Left renal pelvis (tissue), 4 donors: ENCODE measurements at places on chromosomes 4 and X.
A peak's percentile ranks its signal among the peaks of the same experiment; 100 is the strongest.

DNA sequence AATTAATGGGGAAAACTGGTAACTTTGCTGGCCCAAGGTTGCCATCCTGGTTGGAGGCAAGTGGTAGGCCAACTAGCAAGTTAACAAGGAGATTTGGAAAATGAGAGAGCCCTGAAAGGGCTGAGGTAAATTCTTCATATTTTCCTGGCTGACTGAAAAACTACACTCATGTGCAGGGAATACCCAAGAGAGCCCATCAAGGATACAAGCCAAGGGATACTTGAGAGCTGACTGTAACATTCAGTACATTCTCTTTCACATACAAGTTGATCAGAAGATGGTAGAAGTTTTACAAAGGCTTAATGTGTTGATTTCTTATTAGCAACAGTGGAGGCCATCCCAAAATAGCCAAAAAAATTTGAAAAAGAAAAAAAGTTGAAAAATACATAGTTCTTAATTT, 33.3 kb downstream of the IL2 start:
- DNase-seq: no peak

DNA sequence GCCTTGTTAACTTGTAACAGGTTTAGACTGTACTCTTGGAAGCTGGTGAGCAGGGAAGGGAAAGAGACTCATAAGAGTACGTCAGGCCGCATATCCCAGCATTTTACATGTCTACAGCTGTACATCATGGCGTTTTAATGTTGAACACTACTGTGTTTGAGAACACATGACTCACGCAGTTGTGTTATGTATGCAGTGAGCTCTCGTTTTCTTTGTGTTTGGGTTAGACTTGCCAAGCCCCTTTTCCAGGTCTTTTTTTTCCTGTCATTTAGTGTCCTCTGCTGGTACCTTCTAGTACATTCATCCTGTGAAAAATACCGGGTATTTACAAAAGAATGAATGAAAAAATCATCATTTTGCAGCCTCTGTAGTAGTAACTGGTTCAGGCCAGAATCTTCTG, 35.3 kb downstream of the SMS start:
- DNase-seq: no peak

- no peak for DNase-seq
These were observed 12.4 kb upstream of the TRIM2 start for GRCh38 chr4:153191795-153192363.

DNA sequence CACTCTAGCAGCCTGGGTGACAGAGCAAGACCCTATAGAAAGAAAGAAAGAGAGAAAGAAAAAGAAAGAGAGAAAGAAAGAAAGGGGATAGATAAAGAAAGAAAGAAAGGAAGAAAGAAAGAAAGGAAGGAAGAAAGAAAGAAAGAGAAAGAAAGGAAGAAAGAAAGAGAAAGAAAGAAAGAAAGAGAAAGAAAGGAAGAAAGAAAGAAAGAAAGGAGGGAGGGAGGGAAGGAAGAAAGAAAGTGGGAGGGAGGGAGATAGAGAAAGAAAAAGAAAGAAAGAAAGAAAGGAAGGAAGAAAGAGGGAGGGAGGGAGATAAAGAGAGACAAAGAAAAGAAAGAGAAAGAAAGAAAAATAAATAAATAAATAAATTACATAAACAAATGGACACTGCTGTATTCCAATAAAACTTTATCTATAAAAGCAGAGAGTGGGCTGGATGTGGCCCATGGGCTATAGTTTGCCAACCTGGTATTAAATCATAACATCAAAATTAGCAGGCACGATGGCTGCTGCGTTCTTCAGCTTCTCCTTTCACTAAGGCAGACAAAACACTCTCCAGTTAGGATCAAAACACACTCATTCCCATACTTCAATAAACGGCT, 165.0 kb downstream of the ZNF674 start:
- no peak for DNase-seq

GRCh38 chr4:6782147-6782845, at the start of gene KIAA0232:
Gene KIAA0232, plus strand, starts transcription at chr4:6782727. Its CDS starts 41,727 bp downstream, at chr4:6824454.
- peak; percentile 85 for DNase-seq

DNA sequence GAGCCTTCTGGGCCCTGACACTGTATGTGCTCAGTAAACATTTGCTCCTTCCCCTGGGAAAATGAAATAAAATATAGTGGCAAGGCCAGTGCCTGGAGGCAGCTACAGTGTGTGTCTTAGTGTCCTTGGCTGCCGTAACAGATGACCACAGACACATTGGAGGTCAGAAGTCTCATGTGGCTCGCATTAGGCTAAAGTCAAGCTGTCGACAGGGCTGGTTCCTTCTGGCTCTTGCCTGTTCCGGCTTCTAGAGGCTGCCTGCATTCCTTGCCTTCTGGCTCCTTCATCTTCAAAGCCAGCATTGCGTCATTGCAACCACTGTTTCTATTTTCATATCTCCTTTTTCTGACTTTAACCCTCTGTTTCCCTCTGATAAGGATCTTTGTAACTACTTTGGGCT, 83.6 kb upstream of the STX18 start:
- DNase-seq: no peak

DNA sequence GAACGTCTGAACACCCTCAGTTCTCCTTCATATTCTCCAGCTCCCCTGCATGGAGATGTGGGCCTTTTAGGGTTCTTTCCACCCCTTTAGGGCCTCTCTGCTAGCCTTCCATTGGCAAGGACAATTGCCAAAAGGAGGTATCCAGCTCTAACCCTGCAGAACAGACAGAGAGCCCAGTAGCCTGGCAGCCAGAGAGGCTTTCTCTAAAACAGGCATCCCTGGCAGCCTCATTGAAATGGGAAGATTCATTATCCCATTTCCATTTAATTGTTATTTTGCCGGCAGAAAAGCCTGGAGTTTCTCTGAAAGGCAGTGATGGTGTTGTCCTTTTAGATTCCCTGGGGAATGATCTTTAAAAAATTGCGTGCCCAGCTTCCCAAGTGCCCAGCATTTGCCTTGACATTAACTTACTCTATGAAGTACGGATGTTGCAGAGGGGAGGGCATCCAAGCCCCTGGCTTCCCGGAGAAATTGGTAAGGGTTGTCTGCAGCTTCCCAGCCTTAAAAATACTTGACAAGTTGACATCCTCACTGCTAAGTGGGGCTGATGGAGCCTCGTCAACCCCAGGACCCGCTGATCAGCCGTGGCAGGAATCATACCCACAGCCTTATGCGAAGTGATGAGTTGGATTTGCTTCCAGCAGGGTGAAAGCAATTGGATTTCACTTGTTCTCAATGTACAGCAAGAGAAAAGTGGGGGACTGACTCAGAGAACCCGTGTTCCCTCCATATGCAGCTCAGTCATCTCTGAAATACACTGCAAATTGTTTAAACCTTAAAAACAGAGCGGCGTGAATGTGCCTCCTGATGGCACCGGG, 244.1 kb downstream of the CRLF2 start:
- no peak for DNase-seq

DNA sequence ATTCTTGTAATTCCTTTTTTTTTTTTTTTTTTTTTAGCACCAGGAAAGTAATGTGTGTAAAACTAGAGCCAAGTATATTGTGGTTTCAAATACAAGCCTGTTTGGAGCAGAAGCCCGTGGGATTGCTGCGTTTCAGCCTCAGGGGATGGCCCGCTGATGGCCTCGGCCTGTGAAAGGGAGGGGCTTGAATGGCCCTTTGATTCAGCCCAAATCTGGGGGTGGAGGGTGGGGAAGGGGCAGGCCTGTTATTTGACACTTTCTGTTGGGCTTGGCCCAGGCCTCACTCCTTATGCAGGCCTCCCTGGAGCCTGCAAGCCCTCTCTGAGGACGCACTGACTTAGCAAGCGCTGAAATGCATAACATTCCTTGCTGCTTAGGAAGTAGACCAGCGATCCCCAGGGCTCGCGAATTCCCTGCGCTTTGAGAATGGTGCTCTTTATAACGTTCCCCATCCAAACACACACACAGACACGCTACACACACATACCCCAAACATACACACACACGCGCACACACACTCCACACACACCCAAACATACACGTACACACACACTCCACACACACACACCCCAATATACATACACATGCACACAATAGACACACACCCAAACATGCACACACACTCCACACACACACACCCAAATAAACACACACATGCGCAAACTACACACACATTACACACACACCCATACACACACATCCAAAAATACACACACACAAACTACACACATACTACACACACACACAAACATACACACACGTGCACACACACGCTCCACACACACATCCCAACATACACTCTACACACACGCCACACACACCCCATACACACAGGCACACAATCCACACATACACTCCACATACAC, 29.6 kb downstream of the TLR10 start:
- peak; percentile 86 for DNase-seq
